ENCODE measurements at places on chromosomes 5 and 9.

GRCh38 chr9:125867751-125868415 lies 120.7 kb downstream of the PBX3 start:
- DNase-seq, result peak; percentile 27

DNA sequence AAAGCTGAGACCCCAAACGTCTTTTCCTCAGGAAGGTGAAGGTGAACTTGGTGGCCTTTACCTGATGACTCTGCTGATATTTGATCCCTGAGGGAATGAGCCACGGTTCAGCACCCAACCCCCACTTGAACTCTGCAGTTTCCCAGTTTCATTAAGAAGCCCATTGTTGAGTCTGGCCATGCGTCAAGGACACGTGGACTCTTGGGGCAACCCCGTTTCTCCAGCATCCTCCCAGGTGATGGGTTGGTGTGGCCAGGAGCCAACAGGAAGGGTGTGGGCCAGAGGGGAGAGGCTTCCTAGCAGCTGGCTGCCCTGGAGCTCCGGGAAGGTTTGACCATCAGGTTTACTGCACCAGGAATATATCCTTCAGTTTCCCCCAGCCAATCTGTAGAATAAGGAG lies 59.5 kb upstream of the GNE start:
- no peak for DNase-seq

DNA sequence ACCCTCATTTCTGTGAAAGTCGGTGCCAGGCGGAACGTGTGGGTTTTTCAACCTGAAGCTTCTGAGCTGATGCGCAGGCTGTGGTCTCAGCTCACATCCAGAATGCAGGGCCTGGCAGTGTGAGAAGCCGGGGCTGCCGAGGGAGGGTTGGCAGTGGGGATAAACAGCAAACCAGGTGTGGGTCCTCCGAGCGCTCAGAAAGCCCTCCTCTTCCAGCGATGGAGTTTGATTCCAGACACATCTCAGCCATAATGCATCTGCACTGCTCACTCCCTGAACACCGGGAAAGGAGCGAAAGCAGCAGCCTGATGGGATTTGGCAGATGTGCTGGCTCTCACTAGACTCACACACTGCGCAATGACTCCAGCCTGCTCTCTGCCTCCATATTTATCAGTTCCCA lies 280.1 kb downstream of the HSPA4 start:
- DNase-seq, result no peak

DNA sequence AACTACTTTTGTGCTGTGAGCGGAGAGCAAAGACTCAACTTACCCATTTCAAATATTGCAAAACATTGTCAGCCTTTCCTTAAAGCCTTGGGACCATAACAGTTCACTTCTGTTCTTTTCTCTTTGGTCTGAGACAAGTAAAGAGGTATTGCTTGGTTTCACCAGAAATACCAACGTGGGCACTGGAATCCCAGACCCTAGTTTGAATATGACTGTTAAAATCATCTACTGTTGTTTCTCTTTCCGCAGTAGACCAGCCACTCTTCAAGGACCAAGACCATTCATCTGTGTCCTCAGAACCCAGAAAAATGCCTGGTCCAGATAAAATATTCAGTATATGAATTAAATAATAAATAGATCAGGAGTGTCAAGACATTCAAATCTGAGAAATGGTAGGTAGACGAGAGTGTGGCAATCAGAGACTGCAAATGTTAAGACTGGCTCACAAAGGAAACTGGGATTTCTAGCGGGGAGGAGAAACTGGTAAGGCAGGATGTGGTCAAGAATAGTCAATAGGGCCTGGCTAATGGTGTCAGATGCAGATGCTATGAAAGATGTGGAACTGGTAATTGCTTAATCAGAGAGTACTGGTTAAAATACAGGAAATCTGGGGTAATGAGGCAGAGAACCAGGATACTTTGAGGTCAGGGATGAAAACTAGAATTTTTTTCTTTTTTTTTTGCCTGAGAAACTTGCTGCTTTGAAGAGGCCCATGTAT lies 82.1 kb upstream of the IL33 start:
- no peak for DNase-seq

DNA sequence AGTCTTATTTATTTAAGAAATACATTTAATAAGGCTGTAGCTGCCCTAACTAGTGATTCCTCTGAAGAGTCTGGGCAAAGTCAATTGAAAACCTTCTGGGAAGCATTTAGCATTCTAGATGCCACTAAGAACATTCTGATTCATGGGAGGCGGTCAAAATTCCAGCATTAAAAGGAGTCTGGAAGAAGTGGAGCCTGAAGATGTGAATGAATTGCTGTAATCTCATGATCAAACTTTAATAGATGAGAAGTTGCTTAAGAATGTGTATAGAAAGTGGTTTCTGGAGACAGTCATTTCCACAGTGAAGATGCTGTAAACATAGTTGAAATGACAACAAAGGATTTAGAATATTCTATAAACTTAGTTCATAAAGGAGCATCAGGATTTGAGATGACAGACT lies 61.4 kb downstream of the WDR41 start:
- no peak for DNase-seq

GRCh38 chr5:5364932-5365331 lies 57.5 kb upstream of the ICE1 start:
- DNase-seq, result no peak

- DNase-seq, result no peak
Measured at GRCh38 chr9:95027914-95028852, 289.3 kb downstream of the FANCC start.

Data from NCI-H2081 (cell line).